ENCODE measurements at places on chromosomes 3 and 15. TPM values are rescaled to one million over a fixed set of nuclear protein-coding genes. Genes with fewer than 3 reads are reported as not detected.

FANCD2OS gene
- not detected for total RNA-seq

MAP6D1 gene
- 1.9 TPM for total RNA-seq

NOX5 gene
- total RNA-seq: 0.07 TPM

ITIH1 gene
- total RNA-seq: not detected

GNB4 gene
- total RNA-seq: 113 TPM

GOLGA8R gene
- 1.3 TPM for total RNA-seq

MED12L gene
- total RNA-seq: 0.57 TPM

SKIL gene
- total RNA-seq: 131 TPM

CHRD gene
- total RNA-seq: 0.13 TPM
